ENCODE measurements at places on chromosomes 13 and 19.

DNA sequence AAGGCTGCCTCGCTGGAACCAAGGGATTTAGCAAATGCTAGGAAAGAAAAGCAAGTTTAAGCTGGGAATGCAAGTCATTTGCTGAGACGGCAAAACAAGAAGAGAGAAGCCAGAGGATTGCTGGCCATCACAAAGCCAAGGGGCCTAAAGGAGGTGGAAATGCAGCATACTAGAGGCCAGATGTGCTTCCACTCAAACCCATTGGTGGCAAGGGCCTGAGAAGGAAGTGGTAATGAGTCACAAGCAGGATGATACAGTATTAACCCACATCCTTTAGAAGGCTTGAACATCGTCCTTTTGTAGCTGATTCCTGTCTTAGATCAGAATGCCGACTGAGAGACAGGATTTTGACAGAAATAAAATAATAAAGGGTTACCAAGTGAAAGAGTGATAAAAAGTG, 68.2 kb downstream of the ITGBL1 start:
- no peak for DNase-seq

DNA sequence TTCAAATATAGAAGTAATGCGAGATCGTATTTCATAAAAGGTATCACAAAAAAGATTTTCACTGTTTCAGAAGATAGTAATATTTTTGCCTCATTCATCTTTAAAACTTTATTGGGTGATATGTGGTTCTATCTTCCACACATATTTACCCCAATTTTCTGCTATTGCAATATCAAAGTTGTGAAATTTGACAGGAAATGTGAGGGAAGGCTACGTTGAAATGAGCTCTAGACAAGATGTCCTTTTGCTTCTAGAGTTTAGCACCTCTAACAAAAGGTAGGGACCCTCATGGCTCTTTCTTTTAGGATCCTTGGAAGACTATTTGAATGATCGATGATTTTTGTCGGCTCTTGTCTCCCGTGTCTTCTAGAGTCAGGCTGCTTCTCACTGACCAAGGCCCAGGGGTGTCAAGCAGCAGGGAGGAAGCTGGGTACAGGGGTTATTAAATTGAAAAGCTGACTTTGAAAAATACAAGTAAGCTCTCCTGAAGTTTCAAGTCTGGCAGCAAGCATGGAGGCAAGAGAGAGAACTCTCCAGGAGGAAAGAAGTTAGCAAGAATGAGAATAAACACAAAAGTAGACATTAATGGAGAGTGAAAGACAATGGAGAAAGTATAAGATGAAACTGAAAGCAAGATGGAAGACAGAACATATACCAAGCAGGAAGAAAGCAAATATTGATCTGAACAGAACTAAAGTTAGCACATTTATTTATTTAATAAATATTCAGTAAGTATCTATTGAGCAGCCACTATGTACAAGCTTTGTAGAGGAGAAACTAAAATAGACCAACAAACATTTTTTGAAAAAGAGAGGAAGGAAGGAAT, 73.4 kb downstream of the RUBCNL start:
- DNase-seq = no peak

DNA sequence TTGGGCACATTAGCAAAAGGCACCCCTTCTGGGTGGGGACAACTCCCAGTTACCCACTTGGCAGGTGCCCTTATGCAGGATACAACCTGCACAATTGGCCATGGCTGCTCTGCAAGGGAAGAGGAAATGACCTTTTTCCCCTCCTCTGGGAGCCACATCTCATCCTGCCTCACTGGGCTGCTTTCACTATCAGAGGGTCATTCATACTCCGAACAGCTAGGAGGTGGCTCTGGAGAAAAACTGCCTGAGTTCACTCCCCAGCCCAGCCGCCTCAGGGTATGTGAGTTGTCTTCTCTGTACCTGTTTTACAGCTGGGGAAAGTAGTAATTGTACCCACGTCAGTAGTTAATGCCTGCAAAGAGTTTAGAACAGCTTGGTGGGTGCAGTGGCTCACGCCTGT, 7.1 kb upstream of the ACTN4 start:
- DNase-seq = no peak

- DNase-seq = no peak
These were observed 1516.7 kb upstream of the PCDH20 start for GRCh38 chr13:62932256-62932883.

GRCh38 chr19:6340493-6341201, 7.2 kb upstream of the ACER1 start:
- no peak for DNase-seq

- DNase-seq = no peak
These were observed 304.4 kb downstream of the DCT start for GRCh38 chr13:94175076-94175475.

GRCh38 chr19:47145639-47146486, 15.2 kb downstream of the SAE1 start:
- DNase-seq = no peak

GRCh38 chr13:70788074-70788473, 679.8 kb upstream of the KLHL1 start:
- no peak for DNase-seq

GRCh38 chr13:109990296-109990695, 203.9 kb upstream of the IRS2 start:
- DNase-seq = no peak

DNA sequence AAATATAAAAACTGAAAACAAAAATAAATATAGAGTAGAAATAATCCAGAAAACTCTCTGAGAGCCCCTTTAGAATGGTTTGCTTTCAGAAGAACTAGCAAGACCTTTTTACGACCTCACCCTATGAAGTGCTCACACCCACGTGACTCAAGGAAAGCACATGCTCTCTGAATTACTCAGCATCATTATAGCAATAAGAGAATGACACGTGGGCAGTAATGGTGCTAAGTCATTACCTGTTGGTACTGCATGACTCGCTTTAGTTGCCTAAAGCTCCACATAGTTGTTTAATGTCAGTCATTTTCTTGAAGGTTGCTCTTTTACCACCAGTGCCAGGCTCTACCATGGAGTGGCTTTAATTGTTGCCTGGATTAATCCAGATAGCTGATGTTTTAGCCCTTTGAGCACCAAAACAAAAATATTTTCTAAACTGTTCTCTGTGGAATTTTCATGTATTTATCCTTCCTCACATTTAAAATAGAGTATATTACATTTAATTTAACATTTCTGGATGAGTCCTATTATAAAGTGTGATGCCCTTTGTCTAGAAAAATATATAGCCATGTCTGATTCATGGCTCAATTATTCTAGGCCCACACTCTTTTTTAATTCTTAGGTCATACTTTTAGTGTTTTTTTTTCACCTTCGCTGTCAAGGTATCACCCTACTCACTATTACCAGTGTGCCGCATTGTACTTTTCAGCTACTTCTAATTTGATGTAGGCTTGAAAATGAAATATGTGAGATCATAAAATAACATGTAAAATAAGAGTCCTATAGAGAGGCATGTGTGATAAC, 56.8 kb downstream of the THSD1 start:
- no peak for DNase-seq

- DNase-seq = no peak
These were observed 25.4 kb downstream of the ZNF558 start for GRCh38 chr19:8806661-8807060.

GRCh38 chr19:47093254-47093653, 20.3 kb downstream of the ZC3H4 start:
- DNase-seq = no peak
